ENCODE measurements at places on chromosomes 7 and 10. TPM values are rescaled to one million over a fixed set of nuclear protein-coding genes. Genes with fewer than 3 reads are reported as not detected.

NYAP1 gene
- 1.3 TPM for total RNA-seq

NUDT5 gene
- 20.0 TPM for total RNA-seq

FGL2 gene
- 97.4 TPM for total RNA-seq

GRM3 gene
- total RNA-seq: 1.4 TPM

SMARCD3 gene
- 51.0 TPM for total RNA-seq

CPA5 gene
- total RNA-seq: not detected

FAM237B gene
- total RNA-seq: not detected

SHH gene
- not detected for total RNA-seq

Data from sigmoid colon (tissue), 7 donors.